ENCODE measurements at places on chromosomes 7 and 10.

GRCh38 chr10:130455791-130456190, 319.6 kb downstream of the GLRX3 start:
- H3K27ac ChIP-seq: no peak overlapping the region
- no peak for DNase-seq
- H3K27me3 ChIP-seq: no peaks in the 10 kb centered on the region

- H3K4me1 ChIP-seq: peaks cover 14% of the 10 kb centered on the region
- no peak for DNase-seq
Observed at GRCh38 chr7:149284343-149284742, 22.3 kb downstream of the ZNF783 start.

DNA sequence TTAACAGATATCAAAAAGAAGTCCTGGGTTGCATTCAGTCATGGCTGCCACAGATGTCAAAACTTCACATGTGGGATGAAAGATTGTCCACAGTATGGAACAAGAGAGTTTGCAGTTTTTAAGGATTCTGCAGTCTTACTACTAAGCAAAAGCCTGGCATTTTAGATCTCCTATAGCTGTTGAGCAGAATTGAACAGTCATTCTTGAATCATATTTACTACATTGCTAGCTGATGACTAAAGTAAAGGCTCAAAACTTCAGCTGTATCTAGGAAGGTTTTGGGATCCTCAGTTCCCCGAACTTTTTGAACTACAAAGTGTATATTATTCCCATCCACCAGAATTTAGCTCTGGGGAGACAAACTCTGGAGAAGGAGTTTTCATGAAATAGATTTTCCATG, 31.0 kb downstream of the BET1 start:
- no peaks in the 10 kb centered on the region for H3K36me3 ChIP-seq
- H3K27me3 ChIP-seq: no peaks in the 10 kb centered on the region
- DNase-seq: no peak
- H3K4me1 ChIP-seq: no peaks in the 10 kb centered on the region

DNA sequence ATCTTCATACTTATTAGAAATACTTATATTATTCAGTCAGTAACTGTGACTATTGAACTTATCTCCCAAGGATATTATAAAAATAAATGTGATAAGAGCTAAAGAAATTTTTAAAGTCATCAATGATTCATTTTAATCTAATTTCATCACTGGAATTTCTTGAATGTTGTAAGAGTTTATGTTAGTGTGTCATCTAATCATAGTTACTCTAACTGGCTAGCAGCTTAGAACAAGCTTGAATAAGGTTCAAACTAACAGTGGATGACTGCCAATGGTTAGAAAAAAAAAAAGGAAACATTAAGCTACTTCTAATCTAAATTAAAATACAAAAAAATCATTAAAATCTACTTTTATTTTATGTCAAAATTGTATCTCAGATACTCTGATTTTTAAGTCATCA, 1066.3 kb downstream of the CNTNAP2 start:
- H3K4me3 ChIP-seq: no peak overlapping the region
- H3K36me3 ChIP-seq: no peaks in the 10 kb centered on the region

GRCh38 chr10:102419269-102420180, 940 bp upstream of the PSD start:
- no peaks in the 10 kb centered on the region for H3K4me1 ChIP-seq
- DNase-seq: peak; percentile 92
- peak overlapping the region; percentile 90 for H3K4me3 ChIP-seq
- peak overlapping the region; percentile 99 for H3K27ac ChIP-seq
- peaks cover 17% of the 10 kb centered on the region for H3K36me3 ChIP-seq
